IMR-90 (cell line): ENCODE measurements at places on chromosomes 11 and 22. TPM values are rescaled to one million over a fixed set of nuclear protein-coding genes. Genes with fewer than 3 reads are reported as not detected.

The SEPTIN5 gene
- polyA plus RNA-seq = 20.7 and 22.3 TPM in 2 replicates

The SH3BP1 gene
- polyA plus RNA-seq = 30.0 and 33.3 TPM in 2 replicates

The ZNF280B gene
- 0.65 and 0.76 TPM in 2 replicates for polyA plus RNA-seq

The JHY gene
- polyA plus RNA-seq = 0.46 and 0.51 TPM in 2 replicates

The SPTBN2 gene
- polyA plus RNA-seq = 0.41 and 0.57 TPM in 2 replicates

The RAPSN gene
- 0.03 and 0.09 TPM in 2 replicates for polyA plus RNA-seq

The TMEM191C gene
- polyA plus RNA-seq = 0.75 and 1.5 TPM in 2 replicates

DNA sequence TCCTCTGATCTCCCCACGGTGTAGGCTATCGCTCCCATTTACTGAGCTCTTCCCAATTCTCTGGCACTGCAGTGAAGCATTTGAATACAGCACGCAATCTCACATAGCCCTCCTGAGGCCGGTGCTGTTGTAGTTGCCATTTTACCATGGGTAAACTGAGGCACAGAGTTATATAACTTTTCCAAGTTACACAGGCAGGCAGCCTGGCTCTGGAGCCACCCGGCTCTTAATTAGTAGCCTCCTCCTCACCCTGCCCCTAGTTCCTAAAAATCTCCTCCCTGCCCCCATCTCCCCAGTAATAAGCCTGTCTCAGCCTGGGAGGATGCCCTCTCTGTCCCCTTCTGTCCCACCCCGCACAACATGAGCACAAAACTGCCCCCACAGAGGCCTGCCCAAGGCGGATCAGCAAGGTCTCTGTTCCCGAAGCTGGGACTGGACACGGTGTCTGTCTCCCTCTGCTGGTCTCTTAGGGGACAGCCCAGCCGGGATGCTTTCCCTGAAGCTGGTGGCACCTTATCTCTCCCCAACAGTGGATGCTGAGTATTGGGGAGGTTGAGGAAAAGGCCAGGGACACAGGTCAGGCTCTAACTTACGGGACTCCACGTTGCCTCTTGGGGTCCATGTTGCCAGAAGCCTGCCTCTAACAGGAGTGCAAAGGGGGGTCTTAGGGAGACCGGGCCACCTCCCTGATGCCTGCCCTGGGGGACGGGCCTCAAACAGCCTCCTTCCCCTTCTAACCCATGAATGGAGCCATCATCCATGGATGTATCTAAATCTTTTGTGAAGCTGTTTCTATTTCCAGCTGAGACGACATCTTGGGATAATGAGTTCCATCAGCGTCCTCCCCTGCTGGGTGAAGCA, 9.1 kb upstream of the CLCF1 start:
- DNase-seq = peak; percentile 69

- no peak for DNase-seq
These were observed 16.7 kb upstream of the CD44 start for GRCh38 chr11:35122308-35122707.

DNA sequence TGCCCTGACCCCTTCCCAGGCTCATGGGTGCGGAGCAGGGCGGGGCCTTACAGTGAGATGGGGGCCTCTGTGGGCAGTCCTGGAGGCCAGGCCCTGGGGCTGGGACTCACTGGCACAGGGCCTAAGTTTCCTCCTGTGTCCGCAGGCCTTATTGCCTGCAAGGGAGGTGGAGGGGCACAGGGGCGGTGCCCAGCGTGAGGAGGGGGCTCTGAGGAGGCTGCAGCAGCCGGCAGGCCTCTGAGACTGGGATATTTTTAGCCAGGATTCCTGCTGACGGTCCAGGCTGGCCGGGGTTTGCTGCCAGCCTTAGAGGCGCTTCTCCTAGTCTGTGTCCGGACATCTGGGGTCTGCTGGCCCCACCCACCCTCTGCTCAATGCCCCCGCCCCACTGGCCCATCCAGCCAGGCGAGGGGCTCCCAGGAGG, 5.7 kb upstream of the RTN4R start:
- no peak for DNase-seq

- peak; percentile 58 for DNase-seq
These were observed 7.1 kb downstream of the NLRX1 start for GRCh38 chr11:119175493-119176077.

DNA sequence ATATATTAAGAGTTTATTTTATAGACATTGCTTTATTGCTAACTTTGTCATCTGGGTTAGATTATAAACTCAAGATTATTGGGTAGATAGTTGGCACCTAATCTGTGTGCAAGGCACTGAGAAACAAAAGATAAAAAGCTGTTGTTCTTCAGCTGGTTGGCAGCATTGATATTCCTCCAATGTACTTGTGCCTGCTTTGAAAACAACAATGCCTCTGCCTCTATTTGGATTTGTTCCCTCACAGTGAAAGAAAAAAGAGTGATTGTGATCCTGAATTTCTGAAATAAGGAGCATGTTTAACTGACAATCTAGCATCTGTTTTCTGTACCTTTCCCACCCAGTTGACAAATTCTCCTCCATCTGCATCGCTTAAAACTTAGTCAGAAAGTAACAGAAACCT, 98.3 kb downstream of the TYR start:
- no peak for DNase-seq

- no peak for DNase-seq
These were observed 193.4 kb downstream of the CASP12 start for GRCh38 chr11:104704888-104705287.

- DNase-seq = no peak
These were observed 115.9 kb downstream of the NAV2 start for GRCh38 chr11:19828382-19829108.

- no peak for DNase-seq
These were observed 40.5 kb downstream of the IGLL5 start for GRCh38 chr22:22927888-22928665.

DNA sequence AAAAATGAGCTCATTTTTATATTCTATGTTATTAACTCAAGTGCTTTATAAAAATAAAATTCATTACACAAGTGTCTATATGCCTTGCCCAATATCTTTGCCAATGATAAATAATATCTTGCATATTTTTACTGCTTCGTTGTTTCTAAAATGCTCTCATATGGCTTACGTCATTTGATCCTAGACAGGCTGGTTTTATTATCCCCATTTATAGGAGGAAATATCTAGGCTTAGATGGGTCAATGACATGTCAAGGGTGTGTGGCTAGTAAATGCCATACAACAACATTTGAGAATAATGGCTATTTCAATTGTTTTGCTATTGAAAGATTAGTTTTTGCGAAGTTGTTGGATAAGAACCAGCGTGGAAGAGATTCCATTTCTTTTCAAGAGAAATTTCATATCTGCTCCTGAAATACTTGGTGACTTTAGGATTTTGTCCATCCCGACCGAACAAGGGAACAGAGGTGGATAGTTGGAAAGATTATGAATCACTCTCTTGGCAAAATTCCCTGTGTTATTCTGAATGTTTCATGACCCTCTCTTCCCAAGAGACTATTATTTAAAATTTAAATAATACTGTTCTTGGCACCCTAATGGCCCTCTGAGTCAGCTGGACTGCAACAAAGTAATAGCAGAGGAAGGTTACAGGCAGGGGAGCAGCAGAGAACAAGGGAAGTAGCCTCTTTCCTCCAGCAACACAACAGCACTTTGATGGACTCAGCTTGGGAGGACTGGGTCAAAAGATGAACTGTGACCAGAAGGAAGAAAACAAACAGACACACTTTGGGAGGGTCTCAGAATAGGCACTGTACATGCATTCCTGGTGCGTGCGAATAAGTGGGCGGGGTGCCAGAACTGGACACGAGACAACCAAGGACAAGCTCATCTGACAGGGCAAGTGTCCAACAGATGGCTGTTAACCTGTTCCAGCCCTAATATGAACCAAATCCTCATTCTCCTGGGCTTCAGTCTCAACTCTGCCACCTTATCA, 94.5 kb downstream of the ME3 start:
- DNase-seq = peak; percentile 91

GRCh38 chr11:96306933-96307775, 35.8 kb downstream of the MAML2 start:
- DNase-seq = peak; percentile 99

DNA sequence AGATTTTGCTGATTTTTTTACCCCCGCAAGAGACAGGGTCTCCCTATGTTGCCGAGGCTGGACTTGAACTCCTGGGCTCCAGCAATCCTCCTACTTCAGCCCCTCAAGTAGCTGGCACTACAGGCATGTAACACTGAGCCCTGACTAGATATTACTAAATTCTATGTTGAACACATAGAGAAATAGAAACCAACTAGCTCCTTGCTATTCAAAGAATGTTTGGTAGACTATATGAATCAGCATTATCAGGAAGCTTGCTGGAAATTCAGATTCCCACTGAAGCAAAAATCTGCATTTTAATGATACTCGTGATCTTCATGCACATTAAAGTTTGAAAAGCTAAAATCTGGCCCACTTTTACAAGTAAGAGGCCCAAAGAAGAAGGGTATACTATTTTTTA, 11.9 kb downstream of the TMEM41B start:
- peak; percentile 59 for DNase-seq

DNA sequence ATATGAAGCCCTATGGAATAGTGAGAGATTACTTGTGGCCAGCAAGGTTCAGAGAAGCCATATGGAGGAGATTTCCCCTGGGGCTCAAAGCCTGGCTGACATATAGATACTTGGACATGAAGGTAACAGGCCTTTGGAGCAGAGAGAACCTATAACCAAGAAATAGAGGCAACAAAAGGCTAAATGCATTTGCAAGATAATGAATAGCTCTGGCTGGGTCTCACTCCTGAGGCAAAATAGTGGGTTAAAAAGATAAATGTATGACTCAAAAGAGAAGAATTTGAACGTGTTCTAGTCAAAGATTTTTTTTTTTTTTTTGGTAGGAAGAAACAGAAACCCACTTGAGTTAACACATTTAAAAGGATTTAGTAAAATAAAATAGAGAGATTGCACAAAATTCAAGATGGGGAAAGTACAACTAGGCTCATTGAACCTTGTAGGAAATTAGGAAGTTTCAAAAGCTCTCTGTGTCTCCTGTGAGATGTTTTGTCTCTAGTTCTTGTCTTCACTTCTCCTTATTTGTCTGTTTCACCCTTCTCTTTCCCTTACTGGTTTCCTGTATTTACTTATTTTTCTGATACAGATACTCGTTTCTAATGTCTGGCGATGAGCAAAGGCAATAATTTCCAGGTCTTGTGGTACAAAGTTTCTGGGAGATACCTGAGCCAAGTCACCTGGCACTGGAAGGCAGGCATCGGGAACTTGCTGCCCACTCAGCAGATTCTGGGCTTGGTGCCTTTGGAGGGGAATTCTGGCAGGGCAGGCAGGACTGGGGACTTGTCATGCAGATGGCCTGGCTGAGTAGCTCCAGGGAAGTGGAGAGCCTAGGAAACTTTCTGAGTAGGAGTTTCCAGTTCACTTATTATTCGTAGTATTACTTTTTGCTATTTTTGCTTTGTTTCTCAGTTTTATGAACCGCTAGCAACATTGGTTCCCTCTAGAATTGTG, 49.2 kb upstream of the SESN3 start:
- no peak for DNase-seq
